ENCODE measurements at places on chromosomes 13 and 19. TPM values are rescaled to one million over a fixed set of nuclear protein-coding genes. Genes with fewer than 3 reads are reported as not detected.

CPAMD8 gene
- 143 TPM for total RNA-seq

- DNase-seq: no peak
Observed at GRCh38 chr13:100644371-100644770, 30.2 kb downstream of the TMTC4 start.

- no peak for DNase-seq
Observed at GRCh38 chr13:95629071-95629470, 15.4 kb downstream of the DZIP1 start.

GRCh38 chr13:26921918-26922317, 161.3 kb upstream of the GPR12 start:
- DNase-seq: no peak

DNA sequence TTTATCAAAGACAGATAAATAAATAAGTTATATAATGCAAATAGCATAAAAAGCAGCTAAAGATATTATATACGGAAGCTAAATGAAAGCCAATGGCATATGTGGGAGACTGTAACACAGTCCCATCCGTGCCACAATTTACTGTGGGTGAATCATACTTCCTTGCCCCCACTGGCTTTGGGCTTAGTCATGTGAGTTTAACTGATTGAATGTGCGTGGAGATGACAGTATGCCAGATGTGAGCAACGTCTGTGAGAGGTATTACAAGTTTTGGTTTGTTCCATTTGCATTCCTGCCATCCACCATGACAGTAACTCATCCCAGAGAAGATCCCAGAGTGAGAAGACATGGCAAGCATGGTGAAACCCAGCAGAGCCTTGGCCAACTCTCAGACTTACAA, 340.0 kb downstream of the SUCLA2 start:
- no peak for DNase-seq

DNA sequence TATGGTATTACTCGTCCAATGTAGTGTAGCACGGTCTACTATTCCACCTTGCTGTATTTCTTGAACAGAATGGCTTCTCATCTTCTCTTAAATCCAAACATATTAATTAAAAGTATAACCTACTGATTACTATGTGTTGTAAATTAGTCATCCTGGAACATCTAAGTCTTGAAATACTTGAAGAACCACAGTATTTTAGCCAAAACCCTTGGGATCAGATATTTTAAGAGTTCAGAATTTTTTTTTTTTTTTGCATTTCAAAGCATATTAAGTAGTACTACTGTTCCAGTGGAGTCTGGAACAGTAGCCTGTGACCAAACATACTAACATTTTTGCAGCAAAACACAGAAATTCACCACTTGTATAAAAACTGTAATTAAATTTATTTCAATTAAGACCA, 30.1 kb downstream of the ZC3H13 start:
- DNase-seq: no peak

DNA sequence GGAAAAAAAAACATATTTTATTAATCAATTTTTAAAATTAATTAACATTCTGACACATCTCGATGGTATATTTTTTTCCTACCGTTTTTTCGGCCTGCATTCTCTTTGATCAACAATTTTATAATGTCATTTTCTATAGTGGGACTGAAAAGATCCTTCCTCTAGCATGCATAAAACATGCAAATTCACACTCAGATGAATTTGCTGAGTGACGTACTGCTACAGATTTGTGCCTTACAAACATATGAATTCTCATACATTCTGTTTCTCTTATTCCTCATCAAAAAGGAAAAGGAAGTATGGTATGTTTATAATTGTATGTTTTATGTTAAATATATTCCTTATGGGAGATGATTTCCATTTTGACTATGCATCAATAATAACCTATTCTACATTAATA, 458.2 kb downstream of the TSHZ3 start:
- DNase-seq: no peak

DNA sequence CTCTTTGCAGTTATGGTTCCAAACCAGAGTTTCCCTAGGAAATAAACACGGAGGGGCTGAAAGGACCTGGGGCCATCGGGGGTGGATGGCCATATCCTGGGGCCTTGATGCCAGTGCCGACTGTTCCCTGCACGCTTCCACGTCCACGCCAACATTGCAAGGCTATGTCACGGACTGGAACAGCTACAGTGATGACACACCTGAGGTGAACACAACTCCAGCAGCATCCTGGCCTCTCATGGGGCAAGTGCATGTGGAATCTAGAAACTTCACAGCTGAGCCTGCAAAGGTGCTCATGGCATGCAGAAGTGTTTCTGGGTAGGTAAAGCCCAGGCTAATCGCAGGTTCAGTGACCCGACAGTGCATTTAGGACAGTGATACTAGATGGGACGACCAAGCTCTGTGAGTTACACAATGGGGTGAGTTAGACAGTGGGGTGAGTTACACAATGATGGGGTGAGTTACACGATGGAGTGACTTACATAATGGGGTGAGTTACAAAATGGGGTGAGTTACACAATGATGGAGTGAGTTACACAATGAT, 52.0 kb upstream of the GAS6 start:
- no peak for DNase-seq

PRTN3 gene
- total RNA-seq: 23.3 TPM

DNA sequence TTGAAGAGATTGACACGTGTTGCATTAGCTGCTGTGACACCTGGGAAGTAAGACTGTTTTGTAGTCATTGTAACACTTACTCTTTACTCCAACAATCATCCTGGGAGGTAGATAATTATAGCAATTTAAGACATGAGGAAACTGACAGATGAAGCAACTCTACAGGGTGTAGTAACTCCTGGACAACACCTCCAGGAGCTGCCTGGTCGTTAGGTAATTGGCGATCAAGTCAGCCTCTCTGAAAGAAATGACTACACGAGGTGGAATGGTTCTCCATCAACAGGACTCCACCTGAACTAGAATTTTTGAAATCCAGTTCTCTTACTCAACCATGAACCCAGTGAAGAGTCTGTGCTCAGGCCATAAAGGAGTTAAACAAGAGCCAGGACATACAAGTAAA, 43.0 kb upstream of the LRCH1 start:
- DNase-seq: no peak

DNA sequence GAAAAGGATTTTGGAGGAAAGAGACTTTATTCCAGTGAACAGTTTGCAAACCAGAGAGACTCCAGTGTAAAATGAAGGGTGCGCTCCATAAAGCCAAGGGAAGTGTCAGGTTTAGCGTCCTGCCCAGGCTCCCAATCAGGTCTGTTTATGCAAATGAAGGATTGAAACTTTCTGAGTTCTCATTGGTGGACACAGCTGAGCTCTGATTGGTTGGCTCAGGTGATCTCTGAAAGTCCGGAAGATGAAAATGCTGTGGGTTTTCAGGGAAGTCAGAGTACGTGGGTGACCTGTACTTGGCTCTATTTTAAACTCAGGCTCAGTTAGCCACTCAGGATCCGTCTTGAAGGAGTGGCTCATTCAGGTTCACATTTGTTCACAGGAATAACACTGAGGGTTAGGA, 28.7 kb upstream of the CD33 start:
- DNase-seq: no peak

CLEC4G gene
- not detected for total RNA-seq

FXYD1 gene
- 27.5 TPM for total RNA-seq

DNA sequence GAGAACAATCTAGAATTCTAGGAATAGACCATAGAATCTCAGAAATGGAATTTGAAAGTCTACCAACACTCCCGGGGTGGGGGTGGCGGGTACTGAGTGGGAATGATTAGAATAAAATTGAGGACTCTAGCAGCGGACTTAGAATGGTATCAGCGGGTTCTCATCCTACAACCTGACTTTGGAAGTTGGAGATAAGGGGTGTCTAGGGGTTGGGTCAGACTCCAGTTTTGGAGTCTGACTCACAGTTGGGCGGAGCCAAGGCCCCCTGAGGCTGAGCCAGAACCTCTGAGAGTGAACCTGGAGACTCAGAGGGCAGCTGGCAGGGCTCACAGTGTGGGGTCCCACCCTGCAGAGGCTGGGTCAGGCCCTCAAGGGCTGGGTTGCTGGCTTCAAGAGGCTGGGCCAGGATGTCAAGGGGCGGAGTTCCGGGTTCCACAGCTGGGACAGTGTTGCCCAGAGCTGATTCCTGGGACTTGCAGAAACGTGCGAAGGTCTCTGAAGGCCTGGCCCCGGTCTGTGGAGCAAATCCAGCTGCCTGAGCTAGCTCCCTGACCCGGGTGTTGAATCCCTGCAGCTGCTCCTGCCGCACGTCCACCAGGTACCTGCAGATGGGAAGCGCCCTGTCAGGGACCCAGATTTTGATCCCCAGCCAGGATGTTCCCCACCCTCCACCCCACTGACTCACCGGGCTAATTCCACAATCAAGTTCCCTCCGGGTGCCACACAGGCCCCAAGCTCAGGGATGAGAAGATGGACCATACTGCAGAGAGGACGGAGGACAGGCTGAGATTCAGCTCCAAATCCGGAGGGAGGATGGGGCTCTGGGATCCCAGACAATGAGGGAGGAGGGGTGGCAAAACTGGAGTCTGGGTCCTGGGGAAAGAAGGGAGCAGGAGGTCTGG, 1.6 kb upstream of the TNNI3 start:
- DNase-seq: no peak

DNA sequence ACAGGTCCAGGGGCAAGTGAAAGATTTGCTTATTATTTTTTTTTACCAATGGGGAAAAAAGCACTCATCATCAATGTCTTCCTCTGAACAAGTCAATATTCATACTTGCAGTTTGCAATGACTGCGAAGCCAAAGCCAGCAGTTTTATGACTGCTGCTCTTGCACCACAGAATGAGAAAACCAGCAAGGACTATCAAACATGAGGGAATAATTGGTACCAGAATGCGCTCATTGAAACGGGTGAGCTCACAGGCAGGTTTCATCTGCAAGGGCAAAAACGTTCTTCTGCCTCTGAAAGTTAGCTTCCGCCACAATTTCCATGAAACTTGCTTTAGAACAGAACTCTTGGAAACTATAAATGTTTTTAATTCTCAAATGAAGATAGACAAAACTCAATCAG, 5.5 kb downstream of the DLEU7 start:
- DNase-seq: no peak

DNA sequence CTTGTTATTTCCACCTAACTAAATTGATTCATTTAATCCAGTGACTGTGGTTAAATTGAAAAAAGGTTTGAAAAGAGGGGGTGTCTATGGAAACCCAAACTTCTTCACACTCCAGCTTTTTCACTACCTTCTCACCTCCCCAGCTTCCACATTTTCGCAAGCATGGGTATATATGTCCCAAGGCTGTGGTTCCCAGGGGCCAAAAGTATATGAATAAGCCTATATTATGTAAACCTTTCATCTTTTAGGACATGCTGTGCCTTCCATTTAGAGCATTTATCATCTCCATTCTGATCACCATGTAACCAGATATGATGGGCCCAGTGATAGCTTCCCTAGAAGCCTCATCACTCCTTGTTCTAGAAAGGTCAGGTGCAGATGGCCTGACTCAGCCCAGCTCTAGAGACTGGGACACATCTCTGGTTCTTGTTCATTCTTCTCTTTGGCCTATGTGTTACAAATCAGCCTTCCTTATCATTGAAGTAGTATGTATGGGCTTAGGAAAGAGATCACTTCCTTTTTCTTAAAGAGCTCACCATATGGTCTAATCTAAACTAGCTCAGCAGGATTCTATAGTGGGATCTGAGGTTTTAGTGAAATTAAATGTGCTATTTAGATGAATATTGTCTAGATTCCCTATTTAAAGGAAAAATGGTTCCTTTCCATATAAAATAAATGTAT, 19.5 kb upstream of the ARL11 start:
- DNase-seq: no peak

GRCh38 chr13:42011601-42012350, 36.7 kb upstream of the DGKH start:
- DNase-seq: peak; percentile 8

- no peak for DNase-seq
Observed at GRCh38 chr13:84702174-84702573, 819.9 kb upstream of the SLITRK1 start.

DNA sequence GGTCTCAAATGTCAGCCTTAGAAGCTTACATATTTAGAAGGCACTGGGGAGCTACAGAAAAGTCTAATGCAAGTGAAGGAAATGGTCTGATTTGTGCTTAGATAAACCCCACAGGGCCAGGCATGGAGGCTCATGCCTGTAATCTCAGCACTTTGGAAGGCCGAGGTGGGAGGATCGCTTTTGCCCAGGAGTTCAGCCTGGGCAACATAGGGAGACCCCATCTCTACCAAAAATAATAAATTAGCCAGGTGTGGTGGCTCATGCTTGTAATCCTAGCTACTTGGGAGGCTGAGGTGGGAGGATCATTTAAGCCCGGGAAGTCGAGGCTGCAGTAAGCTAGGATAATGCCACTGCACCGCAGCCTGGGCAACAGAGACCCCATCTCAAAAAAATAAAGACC, 2.7 kb upstream of the DLL3 start:
- no peak for DNase-seq

DNA sequence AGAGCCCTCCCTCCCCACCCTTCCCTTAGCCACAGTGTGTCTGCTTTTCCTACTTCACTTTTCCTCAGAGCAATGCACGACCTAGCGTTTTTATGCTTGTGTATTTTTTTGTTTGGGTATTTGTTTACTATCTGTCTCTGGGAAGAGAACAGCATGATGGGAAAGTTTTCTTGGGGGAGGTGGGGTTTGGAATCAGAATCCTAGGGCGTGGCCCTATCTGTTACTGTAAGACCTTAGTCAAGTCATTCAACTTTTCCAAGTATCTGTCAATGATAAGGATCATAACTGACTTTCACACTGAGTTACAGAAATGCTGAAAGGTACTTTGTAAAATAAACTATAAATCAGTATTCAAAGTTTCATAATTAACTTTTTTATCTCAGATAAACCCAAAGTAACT, 146.3 kb upstream of the WASF3 start:
- no peak for DNase-seq

GRCh38 chr19:37930416-37930815, 23.4 kb downstream of the SIPA1L3 start:
- DNase-seq: no peak

ATP1A3 gene
- 0.40 TPM for total RNA-seq

DNA sequence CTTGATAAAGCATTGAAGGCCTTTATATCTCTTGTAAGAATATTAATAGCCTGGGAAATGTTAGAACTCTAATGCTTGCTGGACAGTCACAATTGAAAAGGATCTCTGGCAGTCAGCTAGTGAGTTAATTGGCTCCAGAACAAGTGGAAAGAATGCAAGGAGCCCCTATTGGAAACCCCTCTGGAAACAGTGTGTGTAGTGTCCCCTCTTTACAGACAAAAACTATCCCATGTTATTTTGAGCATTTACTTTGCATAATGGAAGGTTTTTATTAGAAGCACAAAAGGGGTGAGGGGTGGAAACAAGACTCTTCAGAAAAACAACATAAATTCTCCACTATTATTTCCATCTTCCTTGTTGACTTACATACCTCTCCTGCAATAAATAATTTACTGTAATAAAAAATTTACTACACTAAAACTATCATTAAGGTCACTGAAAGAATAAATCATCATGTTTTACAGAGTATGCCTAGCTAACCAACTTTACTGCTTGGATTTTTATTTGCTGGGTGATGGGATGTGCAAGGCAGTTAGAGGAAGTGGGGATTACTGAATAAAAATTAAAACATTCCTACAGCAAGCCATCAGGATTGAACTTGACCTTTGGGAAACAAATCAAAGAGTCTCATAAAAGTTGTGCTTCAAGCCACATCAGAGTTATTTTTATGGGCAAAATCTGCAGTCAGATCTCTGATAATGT, 610.4 kb downstream of the TBC1D4 start:
- DNase-seq: no peak

Measured in lung (tissue), 17 donors.